Activated CD4-positive, alpha-beta T cell treated with anti-CD3 and anti-CD28 coated beads for 36 hours (primary cell): ENCODE measurements at places on chromosomes 1 and 21.
A peak's percentile ranks its signal among the peaks of the same experiment; 100 is the strongest.

DNA sequence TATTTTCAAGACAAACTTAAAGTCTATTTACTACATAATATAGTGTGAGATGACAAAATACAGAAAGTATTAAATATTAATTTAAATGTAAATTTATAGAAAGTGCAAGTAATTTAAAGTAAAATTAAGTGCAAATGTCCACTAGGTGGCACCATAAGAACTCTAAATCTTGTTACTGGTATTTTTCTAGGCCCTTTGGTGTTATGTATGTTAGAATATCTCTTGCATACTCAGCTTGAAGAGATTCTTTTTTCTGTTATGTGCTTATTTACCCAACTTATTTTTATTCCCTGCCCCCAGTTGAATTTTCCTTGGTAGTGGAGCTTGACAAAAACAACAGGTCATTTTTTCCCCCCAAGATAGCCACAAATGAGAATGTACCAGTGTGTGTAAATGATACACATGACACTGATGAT is 71.5 kb downstream of the RPS6KC1 start:
- DNase-seq: no peak

DNA sequence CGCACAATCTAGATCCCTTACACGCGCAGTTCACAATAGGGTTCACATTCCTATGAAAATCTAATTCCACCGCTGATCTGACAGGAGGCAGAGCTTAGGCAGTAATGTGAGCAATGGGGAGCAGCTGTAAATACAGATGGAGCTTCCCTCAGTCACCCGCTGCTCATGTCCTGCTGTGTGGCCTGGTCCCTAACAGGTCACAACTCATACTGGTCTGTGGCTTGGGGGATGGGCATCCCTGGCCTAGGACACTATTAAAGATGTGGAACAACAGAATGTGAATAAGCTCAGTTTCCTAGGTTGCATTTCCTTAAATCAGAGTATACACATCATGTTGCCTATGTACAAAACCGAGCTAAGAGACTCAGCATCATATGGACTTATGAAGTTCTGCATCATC is 16.2 kb downstream of the IFI44 start:
- DNase-seq: no peak

DNA sequence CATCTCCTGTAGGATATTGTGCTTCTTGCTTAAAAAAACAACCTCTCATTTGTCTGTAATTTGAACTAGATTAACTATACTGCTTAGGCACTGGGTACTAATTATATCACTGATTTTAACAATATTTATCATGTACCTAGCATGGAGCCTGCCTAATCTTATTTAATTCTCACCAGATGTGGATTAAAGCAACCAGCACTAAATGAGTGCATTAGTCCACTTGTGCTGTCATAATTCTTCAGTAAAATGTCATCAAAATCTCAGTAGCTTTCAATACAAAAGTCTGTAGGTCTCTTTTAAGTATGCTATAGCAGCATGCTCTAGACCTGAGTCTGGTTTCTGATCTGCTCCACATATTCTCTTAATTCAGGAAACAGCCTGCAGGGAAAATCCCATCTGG is 368.1 kb downstream of the NCAM2 start:
- DNase-seq: no peak

DNA sequence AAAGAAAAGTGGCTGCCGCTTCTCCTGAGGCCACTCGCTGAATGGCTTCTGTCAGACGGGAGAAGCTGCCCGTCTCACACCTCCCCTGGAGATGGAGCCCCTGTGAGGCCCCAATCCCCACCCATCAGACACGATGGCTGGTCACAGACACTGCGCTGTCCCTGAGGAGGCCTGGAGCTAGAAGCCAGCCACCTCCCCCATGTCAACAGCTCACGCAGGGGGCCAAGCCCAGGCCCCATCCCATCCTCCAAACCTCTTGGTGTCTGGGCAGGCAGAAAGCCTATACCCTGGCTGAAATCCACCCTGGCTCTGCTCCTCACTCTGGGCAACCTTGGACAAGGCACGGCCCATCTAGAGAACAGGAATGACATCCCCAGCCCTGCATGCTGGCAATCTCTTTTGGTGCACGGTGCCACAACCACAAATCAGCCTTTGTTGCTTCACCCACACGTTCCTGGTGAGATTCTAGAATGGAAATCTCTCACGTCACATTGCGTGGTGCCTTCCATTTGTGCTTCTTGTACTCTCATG is 273.9 kb upstream of the VAMP3 start:
- no peak for DNase-seq

DNA sequence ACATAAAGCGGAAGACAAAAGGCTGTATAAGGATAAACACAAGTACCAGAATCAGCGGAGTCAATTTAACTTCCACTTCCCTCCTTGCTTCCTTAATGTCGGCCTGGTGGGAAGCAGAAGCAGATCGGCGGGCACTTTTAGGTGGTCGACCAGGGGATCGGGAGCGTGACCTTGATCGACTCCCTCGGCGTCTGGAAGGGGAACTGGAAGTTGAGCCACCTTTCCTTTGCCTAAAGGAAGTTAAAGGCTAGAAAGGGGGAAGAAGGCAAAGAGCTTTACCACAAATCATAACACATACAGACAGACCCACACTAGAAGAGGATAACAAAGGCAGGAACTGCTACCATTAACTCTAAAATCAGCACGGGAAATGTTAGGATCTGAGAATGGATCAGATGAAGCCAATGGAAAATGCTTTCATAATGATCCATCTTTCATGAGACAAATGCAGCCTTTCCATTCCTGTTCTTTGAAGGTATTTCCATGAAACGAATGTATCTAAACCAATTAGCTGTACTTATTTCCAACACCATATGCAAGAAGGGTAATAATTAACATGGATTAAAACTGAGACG is 5.7 kb downstream of the LBR start:
- DNase-seq: no peak

- no peak for DNase-seq
Measured at GRCh38 chr1:217493290-217493689, 137.6 kb downstream of the GPATCH2 start.

DNA sequence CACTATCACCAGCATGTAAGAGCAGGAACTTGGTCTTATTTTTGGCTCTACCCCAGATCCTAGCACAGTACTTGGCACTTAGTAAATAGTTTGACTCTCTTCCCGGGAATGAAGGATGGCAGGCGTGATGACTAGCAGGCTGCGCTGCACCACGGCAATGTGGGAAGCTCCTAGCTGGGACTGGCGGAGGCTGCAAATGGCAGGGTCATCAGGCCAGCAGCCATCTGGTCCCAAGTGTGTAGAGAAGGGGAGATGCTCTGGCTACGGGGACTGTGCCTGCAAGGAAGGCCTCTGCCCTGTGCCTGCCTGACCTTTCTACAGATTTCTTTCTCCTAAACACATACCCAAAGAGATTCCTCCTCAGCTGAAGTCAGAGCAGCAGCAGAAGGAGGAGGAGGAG is 95.0 kb downstream of the KCND3 start:
- DNase-seq: no peak

DNA sequence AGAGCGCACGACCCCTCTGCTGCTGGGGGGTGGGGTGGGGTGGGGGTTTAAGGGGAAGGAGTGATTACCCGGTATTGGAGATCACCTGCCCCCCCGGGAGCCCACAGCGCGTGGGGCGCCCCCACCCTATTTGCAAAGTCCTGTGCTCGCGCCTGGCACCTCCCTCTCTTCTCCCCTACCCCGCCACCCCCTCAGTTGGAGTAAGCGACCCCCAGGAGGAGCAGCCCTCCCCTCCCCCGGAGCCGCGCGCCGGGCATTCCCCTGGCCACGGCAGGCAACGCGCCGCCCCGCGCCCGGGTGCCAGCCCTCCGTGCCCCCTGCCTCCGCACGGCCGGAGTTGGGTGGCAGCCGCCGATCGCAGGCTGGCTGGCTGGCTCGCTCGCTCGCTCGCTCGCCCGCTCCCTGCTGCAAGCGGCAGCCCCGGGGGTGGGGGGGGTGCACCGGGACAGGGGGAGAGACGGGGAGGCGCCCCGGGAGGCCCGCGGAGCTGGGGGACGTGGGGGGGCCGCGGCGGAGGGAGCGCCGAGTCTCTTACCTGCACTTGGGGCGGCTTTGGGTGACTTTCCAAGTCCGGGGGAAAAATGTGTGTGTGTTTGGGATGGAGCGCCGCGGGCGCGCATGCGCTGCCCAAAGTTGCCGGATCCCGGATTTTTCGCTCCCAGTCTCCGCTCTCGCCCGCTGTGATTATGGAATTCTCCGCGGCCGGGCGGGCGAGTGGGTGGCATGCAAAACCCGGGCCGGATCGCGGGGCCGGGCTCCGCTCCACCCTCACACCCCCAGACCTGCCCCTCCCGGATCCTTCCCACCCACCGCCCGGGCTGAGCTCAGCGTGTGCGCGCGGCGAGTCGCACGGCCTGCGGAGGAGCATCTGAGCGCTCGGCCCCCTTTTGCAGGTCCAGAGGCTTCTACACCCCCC is at the start of gene CASZ1:
TSS of gene CASZ1 (minus strand) at position 618 of the 916 bp plus-strand sequence. CDS start 102,757 bp downstream, outside the sequence.
- peak; percentile 24 for DNase-seq

- DNase-seq: no peak
Measured at GRCh38 chr1:30639881-30640452, 83.4 kb downstream of the MATN1 start.

GRCh38 chr1:56456435-56457101 is 122.8 kb downstream of the PLPP3 start:
- DNase-seq: no peak

DNA sequence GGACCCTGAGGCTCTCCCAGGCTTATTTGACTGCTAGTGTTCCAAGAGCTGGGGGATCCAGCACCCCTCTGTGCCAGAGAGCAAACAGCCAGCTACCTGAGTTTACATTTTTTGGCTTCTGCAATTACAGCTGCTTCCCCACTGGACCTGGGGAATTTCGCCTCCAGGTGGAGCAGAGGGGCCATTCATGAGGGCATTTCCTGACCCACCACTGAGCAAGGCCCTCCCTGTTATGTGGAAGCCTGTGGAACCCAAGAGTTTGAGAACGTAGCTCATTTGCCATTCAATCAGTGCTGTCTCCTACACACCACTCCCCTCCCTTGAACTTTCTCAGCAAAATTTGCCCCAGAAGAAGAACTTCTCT is 42.7 kb upstream of the TMEM51 start:
- DNase-seq: no peak

- DNase-seq: no peak
Measured at GRCh38 chr1:14499312-14500040, 99.0 kb upstream of the KAZN start.

DNA sequence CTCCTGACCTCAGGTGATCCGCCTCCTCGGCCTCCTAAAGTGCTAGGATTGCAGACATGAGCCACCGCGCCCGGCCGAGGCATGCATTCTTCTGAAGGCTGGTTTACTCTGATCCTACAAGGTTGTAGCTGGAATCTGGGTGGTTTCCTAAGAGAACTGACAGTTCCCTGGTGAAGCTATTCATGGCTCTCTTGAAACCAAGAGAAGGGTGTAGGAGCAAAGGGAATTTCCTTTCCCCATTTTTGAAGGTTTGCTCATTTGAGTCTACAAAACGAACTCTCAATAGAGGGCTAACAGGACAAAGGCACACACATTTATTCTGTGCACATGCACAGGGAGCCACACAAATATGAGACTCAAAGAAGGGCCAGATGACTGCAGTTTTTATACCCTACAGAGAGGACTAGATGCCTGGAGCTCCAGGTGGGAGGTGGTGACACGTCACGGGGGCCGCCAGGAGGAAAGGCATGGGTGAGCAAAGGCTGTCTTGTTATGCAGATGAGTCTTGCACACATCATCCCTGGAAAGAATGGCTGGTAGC is 49.5 kb upstream of the ERRFI1 start:
- DNase-seq: no peak

GRCh38 chr21:31555741-31556191 is 103.7 kb upstream of the SOD1 start:
- no peak for DNase-seq

DNA sequence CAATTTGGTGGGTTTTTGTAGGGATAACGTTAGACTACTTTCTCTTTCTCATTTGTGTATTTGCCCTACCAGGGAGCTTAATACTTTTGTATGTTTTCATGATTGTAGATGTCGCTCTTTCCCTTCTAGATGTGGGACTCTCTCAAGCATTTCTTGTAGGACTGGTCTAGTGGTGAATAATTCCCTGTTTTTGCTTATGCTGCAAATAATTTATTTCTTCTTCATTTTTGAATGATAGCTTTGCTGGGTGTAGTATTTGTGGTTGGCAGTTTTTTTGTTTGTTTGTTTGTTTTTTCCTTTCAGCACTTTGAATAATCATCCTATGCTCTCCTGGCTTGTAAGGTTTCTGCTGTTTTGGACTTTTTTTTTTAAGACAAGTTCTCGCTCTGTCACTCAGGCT is 22.5 kb upstream of the TTC22 start:
- DNase-seq: no peak

GRCh38 chr1:36034692-36035091 is 49.2 kb upstream of the TEKT2 start:
- no peak for DNase-seq

DNA sequence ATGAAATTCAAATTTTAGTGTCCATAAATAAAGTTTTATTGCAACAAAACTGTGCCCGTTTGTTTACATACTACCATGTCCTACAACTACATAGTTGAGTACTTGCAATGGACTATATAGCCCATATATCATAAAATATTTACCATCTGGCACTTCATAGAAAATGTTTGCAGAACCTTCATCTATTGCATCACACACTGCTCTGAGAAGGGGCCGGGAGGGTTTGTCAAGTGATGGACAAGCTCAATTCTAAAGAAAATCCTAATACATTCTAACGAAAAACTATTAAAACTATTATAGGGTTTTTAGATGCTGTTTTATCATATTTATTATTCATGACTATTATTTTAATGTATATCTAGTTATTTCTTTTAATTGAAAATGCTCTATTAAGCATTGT is 35.9 kb downstream of the RGSL1 start:
- no peak for DNase-seq

- peak; percentile 20 for DNase-seq
Measured at GRCh38 chr1:219422811-219423598, 189.9 kb downstream of the ZC3H11B start.

- DNase-seq: peak; percentile 68
Measured at GRCh38 chr1:116569776-116570357, 959 bp downstream of the CD58 start.

DNA sequence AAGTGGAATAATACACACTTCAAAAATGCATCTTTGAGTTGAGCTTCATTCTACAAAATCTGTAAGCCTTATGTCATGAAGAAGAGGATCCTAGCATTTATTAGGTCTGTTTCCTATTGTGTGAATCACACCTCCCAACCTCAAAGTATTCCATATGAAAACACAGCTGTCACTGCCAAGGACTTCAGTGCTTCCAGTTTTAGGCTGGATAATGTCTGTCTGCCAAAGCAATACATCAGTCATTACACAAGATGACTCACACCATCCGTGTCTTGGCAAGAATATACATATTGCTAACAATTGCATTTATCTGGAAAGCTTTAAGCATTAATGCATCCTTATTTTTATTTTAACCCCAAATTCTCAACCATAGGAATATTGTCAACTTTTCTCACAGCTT is 125.7 kb upstream of the TMPRSS15 start:
- DNase-seq: no peak

GRCh38 chr1:22115286-22115685 is 27.6 kb downstream of the WNT4 start:
- no peak for DNase-seq

GRCh38 chr21:45084881-45085536 is 10.6 kb downstream of the ADARB1 start:
- DNase-seq: no peak

DNA sequence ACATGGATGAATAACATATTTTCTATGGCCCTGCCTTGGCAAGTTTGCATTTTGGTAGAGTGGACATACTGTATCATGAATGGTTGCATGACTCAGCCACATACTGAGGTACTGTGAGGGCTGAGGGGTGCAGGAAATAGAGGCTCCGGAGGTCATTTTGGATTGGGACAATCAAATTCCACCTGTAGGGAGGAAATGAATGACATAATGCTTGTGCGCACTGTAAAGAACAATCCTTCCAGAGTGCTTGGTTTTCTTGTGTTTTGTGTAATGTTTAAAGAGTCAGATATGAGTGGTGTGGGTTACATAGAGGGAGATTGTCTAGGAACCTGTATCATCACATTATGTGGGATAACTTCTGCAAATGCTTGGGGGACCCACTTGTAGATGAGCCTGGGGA is 329.9 kb upstream of the PROX1 start:
- no peak for DNase-seq
